Liver (tissue), 10 donors: ENCODE measurements at places on chromosomes 3 and 15. TPM values are rescaled to one million over a fixed set of nuclear protein-coding genes. Genes with fewer than 3 reads are reported as not detected.
A peak's percentile ranks its signal among the peaks of the same experiment; 100 is the strongest.

DNA sequence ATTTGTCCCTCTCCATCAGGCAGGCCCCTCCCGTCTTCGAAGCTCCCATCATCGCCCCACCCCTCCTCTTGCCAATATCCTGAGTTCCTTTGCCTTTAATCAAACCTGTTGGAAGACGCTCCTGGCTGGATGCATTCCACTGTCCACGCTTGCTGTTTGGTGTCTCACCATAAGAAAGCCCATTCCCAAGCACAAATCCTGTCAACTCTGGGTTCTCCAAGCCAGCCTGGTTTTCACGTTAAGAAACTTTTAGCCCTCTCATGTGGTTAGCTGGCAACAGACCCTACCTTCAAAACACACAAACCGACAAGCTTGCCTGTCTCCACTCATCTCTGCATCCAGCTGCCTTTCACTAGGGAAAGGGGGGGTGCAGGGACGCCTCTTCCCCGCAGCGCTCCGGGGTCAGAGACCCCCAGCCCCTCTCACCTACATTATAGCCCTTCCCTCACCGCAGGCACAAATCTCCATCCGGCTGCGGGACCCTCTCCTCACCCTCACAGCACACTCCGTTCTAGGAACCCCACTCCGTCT is 1.1 kb downstream of the GORASP1 start:
- peaks cover 16% of the 10 kb centered on the region for H3K4me1 ChIP-seq
- no peaks in the 10 kb centered on the region for H3K36me3 ChIP-seq
- H3K27ac ChIP-seq, result peak overlapping the region; percentile 82
- H3K4me3 ChIP-seq, result peak overlapping the region; percentile 55
- peak; percentile 33 for DNase-seq

The C3orf85 gene
- total RNA-seq, result not detected

DNA sequence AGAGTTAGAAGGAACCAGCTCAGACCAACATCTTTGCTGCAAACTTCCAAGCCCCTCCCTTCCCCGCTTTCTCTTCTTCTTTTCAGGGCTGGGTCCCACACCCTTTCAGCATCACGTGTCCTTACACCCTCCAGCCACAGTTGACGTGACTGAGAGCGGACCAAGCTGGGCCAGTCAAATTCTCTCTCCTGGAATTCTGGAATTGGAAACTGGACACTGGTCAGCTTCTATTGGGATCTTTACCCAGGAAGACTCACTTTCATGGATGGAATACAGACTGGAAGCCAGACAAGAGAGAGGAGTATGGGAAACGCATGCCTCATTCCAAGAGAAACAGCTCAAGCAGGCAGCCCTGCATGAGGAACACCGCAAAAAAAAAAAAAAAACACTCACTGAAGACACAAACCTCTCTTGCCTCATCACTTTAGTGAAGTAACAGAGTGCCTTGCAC is 12.4 kb upstream of the TPM1 start:
- H3K36me3 ChIP-seq, result no peaks in the 10 kb centered on the region
- H3K4me3 ChIP-seq, result no peak overlapping the region

DNA sequence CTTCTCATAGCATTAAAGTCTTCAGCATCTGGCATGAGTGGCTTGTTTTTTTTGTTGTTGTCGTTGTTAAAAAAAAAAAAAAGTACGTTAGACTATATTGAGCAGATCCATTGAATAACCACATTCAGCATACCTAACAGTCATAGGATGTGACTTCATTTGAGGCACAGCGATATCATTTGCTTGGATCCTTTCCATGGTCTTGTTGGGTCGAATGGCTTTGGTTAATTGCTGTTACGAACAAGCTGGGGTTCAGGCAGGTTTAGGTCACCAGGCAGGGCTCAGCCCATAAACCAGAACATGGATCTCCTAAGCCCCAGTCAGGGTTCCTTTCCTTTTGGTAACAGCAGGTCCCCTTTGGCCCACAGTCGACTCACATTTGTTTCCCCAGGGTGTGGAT is 76.2 kb downstream of the POLR2M start:
- H3K27me3 ChIP-seq, result no peaks in the 10 kb centered on the region
- no peak overlapping the region for H3K27ac ChIP-seq
- H3K4me3 ChIP-seq, result no peak overlapping the region
- no peaks in the 10 kb centered on the region for H3K4me1 ChIP-seq

- no peak for DNase-seq
- no peaks in the 10 kb centered on the region for H3K27me3 ChIP-seq
- no peak overlapping the region for H3K27ac ChIP-seq
- no peaks in the 10 kb centered on the region for H3K4me1 ChIP-seq
These were observed 332.6 kb upstream of the KCNMB2 start for GRCh38 chr3:178203650-178204049.

DNA sequence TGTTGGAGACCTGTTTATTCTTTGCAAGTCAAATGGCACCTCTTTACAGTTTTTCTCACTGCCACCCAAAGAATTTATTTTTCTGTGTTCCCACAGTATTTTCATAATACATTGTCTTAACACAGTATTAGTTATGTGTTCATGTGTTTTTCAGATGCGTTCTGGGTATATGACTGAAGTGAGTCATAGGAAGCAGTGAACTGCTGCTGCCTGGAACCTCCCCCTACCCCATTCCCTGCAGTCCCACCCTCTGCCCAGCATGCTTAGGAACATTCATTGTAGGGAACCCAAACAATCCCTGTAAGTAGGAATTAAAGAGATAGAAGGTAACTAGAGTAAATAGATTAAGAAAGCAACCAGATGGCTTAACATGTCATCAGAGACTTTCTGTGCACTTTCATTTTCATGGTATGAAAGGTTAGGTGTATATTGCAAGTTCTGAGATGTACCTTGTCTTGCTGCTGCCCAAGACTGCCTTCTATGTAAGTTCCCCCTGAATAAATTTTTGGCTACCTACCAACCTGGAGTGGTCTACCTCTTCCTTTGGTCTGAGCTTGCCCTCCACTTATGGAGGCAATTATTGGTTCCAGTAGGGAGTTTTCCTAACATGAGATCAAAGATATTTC is 21.9 kb upstream of the SQOR start:
- H3K4me1 ChIP-seq, result no peaks in the 10 kb centered on the region
- no peak overlapping the region for H3K4me3 ChIP-seq
- H3K36me3 ChIP-seq, result peaks cover 8% of the 10 kb centered on the region
- no peak overlapping the region for H3K27ac ChIP-seq

DNA sequence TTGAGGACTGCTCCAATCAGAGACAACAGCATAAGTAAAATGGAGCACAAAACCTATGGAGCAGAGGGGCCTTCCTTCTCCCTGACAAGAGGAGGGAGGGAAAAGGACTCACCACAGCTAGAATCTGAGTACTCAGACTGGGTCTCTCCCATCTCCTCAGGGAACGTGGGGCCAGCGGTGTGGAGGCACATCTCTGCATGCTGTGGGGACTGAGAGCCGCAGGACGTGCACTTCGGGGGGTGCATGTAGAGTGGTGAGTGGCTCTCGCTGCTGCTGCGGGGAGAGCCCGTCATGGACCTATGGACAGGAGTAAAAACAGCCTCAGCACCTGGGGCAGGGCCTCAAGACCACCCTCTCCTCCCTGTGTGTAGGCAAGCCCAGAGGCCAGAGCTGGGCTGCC is 17.0 kb downstream of the BCL6 start:
- no peak for DNase-seq
- no peaks in the 10 kb centered on the region for H3K27me3 ChIP-seq
- H3K4me1 ChIP-seq, result no peaks in the 10 kb centered on the region
- H3K27ac ChIP-seq, result no peak overlapping the region

GRCh38 chr3:189936201-189936945 is 184.3 kb downstream of the P3H2 start:
- DNase-seq, result no peak
- H3K4me3 ChIP-seq, result no peak overlapping the region
- H3K4me1 ChIP-seq, result no peaks in the 10 kb centered on the region
- H3K27ac ChIP-seq, result no peak overlapping the region
- H3K36me3 ChIP-seq, result no peaks in the 10 kb centered on the region

DNA sequence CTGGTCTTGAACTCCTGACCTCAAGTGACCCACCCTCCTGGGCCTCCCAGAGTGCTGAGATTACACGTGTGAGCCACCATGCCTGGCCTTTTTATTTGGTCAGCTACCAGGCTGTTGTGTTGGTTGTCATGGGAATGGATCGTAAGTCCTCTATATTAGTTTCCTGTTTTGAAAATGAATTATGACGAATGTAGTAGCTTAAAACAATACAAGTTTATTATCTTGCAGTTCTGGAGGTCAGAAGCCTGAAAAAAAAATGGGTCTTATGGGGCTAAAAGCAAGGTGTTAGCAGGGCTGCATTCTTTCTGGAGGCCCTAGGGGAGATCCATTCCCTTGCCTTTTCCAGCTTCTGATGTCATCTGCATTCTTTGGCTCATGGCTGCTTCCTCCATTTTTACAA is 25.1 kb upstream of the HERC1 start:
- DNase-seq, result no peak
- H3K36me3 ChIP-seq, result no peaks in the 10 kb centered on the region
- H3K4me3 ChIP-seq, result no peak overlapping the region
